ENCODE measurements at places on chromosomes 3 and 15.

DNA sequence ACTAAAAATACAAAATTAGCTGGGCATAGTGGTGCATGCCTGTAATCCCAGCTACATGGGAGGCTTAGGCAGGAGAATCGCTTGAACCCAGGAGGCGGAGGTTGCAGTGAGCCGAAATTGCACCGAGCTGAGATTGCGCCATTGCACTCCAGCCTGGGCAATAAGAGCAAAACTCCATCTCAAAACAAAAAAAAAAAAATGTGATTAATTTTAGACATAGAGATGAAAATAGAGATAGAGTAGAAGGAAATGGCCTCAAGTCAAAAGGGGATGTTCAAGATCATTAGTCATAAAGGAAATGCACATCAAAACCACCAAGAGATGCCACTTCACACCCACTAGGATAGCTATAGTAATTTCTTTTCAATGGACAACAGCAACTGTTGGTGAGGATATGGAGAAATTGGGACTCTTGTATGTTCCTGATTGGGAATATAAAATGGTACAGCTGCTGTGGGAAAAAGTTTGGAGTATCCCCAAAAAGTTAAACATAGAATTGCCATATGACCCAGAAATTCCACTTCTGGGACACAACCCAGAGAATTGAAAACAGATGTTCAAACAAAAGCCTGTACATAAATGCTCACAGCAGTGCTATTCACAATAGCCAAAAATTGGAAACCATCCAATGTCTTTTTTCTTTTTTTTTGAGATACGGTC is 55.4 kb downstream of the ABHD2 start:
- no peak for DNase-seq

- no peak for DNase-seq
Observed at GRCh38 chr3:25350725-25351114, 77.3 kb upstream of the RARB start.

GRCh38 chr3:194164861-194165260 is 28.9 kb downstream of the HES1 start:
- DNase-seq: no peak

GRCh38 chr3:23735062-23735461 is 70.7 kb upstream of the UBE2E1 start:
- no peak for DNase-seq

DNA sequence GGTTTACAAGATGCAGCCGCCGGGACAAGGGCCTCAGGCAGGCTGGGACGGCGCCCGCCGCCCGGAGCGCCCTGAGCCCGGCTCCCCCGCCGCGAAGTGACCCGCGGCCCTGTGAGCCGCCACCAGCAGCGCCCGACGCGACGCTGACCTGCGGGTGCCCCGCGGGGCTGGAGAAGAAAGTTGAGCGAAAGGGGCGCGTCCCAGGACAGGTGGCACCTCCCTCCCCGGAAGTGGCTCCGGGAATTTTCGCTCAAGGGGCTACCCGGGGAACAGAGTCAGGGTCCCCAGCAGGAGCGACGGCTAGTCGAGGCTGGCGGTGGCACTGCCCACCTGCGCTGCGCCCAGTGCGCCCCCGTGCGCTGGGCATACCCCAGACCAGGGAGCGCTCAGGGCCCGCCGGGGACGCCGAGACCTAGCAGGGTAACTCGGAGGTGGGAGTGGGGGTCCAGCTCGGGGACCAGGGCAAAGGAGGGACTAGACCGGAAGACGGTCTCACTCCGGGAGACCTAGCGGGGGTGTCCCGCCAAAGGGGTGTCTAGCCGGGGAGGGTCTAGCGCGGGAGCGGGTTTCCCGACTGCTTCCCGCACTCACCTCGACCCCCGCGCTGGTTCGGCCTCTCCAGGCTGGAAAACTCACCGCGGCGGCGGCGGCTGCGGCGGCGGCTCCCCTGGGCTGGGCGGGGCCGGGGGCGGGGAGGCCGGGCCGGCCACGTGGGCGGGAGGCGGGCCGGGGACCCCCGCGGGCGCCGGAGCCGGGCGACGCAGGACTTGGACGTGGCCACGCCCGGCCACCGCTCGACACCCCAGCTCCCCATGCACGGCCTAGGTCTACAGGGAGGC is 18.4 kb downstream of the SPATA12 start:
- no peak for DNase-seq

DNA sequence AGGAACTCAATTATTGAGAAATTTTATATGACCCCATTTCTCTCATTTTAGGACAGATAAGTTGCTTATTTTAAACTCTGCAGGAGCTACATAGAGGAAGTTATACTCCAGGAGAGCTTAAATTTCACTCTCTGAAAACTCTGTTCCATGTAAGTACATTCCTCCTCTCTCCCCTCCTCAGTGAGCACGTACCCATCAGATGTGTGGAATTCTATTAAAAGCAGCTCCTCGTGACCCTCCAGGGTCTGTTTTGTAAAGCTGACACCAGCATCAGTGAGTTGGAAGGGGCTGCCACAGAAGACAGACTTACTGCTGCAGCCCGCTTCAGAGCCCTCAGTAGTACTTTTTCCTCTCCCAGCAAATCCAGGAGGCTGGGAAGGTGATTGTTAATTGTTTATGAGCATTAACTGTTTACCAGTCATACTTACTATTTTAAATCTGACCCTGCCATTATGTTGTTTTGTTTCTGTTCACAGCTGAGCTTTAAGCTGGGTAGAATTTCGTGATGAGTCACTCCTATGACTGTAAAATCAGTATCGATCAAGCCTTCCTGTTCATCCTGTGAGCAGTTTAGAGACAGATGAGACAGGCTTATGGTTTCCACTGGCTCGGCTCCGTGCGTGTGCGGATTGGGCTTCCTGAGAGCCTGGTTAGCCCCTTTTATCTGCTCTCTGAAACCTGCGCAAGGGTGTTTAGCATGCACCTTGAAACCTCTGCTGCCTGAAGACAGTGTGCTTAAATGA is 20.4 kb downstream of the IGF1R start:
- no peak for DNase-seq

- no peak for DNase-seq
Observed at GRCh38 chr15:90895571-90896117, 7.5 kb upstream of the MAN2A2 start.

- no peak for DNase-seq
Observed at GRCh38 chr15:77975332-77976094, 102.0 kb downstream of the TBC1D2B start.

DNA sequence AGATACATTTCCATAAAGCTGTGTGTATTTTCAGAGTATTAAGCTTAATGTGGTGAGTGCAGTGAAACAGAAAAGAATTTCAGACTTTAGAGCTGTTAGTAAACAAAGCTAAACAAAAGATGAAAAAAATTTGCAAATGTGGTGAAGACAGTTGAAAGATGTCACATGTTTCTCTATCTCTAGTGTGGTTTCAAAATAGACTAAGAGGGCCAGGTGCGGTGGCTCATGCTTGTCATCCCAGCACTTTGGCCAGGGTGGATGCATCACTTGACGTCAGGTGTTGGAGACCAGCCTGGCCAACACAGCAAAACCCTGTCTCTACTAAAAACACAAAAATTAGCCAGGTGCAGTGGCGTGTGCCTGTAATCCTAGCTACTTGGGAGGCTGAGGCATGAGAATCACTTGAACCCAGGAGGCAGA is 466.0 kb upstream of the NR2F2 start:
- no peak for DNase-seq

DNA sequence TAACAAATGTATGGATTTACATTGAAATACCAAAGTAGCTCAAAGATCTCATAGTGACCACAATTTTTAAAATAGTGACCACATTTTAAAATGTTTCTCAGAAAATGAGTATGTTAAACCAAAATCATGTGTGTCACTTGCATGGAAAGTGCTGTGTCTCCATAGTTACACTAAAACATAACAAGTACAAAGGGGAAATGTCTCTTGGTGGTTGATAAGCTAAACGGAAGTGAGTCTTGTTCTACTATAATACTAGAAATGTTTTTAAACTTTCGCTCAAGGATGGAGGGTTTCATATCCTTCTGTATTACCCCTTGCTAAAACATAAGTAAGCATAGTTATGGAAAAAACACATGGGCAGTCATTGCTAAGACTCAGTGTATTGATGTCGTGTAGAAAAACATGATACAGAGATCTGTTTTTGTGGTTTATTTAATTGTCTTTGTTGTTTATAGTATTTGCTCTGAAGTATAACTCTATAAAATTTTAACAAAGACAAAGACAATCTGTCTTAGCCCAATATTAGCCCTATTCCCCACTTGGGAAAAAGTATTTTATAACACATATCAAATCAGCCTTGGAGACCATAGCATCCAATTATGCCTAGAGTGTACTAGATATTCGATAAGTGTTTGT is 27.0 kb upstream of the DENND4A start:
- no peak for DNase-seq

- DNase-seq: no peak
Observed at GRCh38 chr3:23845326-23846216, 39.8 kb downstream of the UBE2E1 start.

GRCh38 chr15:76575274-76575673 is 238.7 kb downstream of the ISL2 start:
- DNase-seq: no peak

DNA sequence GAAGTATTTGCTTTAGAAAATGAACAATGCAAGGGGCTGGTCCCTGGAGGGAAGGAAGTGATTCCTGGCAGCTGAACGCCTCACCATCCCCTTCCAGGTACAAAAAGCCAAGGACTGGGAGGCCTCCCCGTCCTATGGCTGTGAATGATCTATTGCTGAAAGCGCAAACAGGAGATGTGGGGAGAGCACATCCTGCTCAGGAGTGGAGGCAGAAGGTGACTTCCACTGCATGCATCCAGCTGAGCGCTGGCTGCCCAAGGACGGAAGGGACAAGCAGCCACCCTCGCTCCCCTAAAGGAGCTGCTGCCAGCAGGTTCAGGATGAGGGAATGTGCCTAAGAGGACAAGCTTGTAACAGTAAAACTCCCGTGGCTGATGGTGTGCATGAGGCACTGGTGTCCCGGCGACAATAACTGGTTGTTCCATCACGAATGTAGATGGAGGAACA is 41.4 kb downstream of the ABTB1 start:
- no peak for DNase-seq

- no peak for DNase-seq
Observed at GRCh38 chr3:139328356-139328755, 15.5 kb upstream of the MRPS22 start.

- DNase-seq: no peak
Observed at GRCh38 chr3:128858167-128858566, 21.3 kb upstream of the ACAD9 start.

- no peak for DNase-seq
Observed at GRCh38 chr3:180401226-180401625, 200.7 kb upstream of the TTC14 start.

DNA sequence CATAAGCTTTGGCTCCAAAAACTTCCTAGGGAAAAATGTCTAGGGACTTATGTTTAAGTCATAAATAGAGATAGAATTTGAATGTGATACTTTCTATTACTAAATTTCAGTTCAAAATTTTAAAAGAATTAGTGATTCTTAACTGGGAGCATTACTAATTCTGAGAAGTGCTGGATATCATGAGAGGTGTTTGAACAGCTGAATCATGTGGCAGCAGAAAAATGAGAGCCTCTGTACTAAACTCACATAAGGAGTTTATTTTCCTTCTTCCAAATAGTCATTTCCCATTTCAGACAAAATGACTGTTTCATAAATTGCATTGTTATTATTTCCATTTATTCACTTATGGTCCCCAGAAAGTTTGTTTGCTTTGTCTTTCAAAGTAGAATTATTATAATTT is 62.7 kb downstream of the SLMAP start:
- no peak for DNase-seq

GRCh38 chr3:189744235-189744634 is 113.0 kb downstream of the TP63 start:
- DNase-seq: no peak

GRCh38 chr3:2810723-2811122 is 299.5 kb downstream of the IL5RA start:
- no peak for DNase-seq

DNA sequence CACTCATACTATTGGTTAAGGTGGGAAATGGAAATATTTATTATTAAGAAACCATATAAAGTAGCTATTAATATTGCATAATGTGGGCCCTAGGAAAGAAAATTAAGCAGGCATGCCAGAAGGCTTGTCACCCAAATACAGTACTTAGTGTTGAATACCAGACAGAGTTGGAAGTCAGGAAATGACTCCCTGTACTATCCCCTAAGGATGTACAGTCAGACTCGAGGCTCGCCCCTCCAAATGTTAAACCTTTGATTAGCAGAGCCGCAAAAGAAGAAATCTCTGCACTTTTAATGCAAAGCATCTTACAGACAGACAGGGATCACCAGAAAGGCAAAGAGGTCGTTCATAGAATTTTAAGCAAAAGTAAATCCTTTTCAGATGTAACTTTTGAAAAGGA is 11.3 kb upstream of the RBSN start:
- DNase-seq: no peak

DNA sequence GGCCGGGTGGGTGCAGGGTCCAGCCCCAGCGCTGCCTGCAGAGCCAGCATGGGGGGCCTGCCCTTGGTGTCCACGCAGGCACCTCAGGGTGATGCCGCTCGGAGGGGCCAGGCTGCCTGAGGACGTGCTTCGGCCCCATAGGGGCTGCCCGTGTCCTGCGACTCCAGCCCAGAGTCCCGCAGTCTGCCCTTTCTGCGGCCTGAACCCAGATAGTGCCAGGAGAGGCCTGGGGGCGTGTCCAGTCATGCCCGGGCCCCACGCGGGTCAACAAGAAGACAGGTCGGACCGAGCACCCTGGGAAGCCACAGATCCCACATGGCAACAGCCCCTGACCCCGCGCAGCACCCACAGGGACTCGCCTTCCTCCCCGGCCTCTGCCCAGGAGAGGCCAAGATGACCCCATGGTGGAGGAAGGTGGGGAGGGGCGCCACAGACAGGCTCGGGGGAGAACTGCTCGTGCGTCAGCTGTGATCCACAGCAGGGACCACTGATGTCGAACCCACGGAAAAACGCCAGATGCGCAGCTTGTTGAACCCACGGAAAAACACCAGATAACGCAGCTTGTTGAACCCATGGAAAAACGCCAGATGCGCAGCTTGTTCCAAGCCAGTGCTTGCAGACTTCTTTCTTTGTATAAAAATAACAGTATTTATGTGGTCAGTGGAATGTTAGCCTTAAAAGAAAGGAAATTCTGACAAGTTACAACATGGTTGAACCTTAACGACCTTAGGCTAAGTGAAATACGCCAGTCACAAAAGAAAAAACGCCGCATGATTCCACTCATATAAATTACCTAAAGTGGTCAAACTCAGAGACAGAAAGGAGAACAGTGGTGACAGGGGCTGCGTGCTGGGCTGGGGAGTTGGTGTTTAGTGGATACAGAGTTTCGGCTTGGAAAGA is 28.5 kb downstream of the CYFIP1 start:
- no peak for DNase-seq

GRCh38 chr3:55882006-55882405 is 394.9 kb upstream of the WNT5A start:
- no peak for DNase-seq

DNA sequence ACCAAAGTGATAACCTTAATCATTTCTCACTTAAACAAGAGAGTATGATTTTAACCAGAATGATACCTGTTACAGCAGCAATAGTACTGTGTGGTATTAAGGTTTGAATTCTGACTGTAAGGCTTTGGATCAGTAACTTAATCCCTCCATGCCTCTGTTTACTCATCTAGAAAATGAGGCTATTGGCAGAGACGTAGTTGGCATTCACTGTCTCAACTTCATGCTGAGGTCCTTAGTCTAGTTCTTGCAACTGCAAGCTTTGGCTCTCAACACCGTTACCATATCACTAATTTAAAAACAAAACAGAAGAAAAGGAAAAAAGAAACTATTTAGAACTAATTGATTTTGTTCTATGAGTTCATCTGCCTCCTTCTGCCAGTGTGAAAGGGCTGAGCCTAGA is 875.4 kb downstream of the MCTP2 start:
- DNase-seq: no peak
